ENCODE measurements at places on chromosomes 6 and 20. TPM values are rescaled to one million over a fixed set of nuclear protein-coding genes. Genes with fewer than 3 reads are reported as not detected.

The ARFGEF2 gene
- total RNA-seq: 18.0 TPM

The FAM83B gene
- not detected for total RNA-seq

DNA sequence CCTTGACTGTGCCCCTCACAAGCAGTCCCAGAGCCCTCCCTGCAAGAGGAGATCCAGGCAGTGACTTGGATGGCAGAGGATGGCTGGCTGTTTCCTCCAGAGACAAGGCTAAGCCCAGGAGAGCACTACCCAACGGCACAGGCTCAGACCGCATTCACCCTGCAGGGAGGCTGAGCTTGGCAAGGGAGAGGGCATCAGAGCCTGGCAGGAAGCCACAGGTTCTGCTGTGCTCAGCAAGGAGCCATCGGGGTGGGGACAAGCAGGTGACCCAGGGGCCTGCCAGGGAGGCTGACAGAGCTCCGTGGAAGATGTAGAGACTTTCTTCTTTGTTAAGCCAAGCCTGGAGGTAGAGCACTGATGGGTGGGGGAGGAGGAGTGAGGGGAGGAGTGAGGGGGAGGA is 159.2 kb upstream of the CST7 start:
- no peak overlapping the region for H3K4me3 ChIP-seq
- no peaks in the 10 kb centered on the region for H3K36me3 ChIP-seq
- no peak overlapping the region for H3K27ac ChIP-seq
- no peak for DNase-seq

DNA sequence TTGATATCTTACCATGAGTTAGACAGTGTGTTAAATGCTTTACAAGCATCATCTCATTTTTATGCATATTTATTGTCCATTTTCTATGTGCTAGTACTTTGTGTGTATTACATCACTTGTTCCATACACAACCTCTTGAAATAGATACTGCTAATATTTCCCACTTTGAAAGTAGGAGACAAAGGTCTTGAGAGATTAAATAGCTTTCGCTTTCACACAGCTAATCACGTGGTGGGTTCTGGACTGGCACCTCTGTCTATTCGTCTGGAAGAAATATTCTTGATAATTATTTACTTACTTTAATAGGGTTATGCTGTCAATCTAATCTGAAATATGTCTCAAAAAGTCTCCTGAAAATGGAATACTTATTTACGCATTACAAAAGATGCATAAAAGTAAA is 30.2 kb downstream of the EPHA7 start:
- peaks cover 12% of the 10 kb centered on the region for H3K36me3 ChIP-seq
- H3K4me1 ChIP-seq: peaks cover 18% of the 10 kb centered on the region
- DNase-seq: no peak
- H3K27ac ChIP-seq: no peak overlapping the region
- no peaks in the 10 kb centered on the region for H3K27me3 ChIP-seq
- H3K4me3 ChIP-seq: no peak overlapping the region

- H3K4me1 ChIP-seq: peaks cover 22% of the 10 kb centered on the region
- H3K4me3 ChIP-seq: no peak overlapping the region
- H3K27ac ChIP-seq: no peak overlapping the region
- H3K36me3 ChIP-seq: no peaks in the 10 kb centered on the region
- H3K27me3 ChIP-seq: no peaks in the 10 kb centered on the region
- DNase-seq: no peak
Measured at GRCh38 chr6:25057111-25057905, 121.5 kb upstream of the RIPOR2 start.

DNA sequence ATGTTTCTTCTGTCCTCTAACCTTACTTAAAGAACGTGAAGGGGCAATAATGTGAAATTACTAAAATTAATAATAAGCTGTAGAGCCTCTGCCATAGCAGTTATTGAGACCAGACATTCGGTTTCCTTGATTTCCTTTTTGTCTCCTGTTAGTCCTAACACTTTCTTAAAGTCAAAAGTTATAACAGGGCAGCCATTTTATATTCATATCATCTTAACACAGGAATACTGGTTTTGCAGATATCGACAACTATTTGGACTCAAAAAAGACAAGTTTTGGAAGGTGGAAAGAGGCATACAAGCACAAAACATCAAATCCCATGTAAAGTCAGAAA is 33.5 kb downstream of the HFE start:
- peak overlapping the region; percentile 76 for H3K4me3 ChIP-seq
- DNase-seq: no peak
- peaks cover 40% of the 10 kb centered on the region for H3K4me1 ChIP-seq

DNA sequence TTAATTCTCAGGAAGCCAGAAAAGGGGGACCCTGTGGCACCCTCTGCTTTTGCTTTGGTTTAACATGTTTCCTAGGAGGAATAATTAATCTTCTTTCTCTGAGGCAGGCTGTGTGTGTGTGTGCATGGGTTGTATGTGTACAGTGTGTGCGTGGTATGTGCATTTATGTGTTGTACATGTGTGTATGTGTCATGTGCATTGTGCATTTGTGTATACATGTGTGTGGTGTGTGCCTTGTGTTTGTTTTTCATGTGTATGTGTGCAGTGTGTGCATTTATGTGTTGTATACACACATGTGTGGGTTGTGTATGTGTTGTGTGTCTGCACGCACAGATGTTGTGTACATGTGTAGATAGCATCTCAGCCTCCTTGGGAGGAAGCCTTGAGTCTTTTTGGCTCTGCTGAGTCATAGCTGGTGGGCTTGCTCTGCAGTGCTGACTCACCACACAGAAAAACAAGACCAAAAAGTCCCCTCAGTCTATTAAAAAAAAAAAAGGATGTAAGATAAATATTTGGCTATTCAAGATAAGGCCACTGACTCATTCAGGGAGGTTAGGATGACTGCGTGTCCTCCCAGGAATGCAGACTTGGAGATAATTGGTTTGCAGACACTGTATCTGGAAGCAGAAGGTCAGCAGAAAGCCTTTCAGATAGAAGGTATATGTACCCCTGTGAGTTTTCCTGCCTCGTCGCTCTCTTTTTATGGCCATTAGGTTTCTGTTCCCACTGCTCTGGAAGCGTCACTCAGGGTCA is 58.6 kb downstream of the SYNJ2 start:
- peaks cover 1% of the 10 kb centered on the region for H3K27me3 ChIP-seq
- no peak for DNase-seq
- H3K4me3 ChIP-seq: no peak overlapping the region
- H3K4me1 ChIP-seq: peaks cover 4% of the 10 kb centered on the region
- H3K36me3 ChIP-seq: peaks cover 5% of the 10 kb centered on the region

DNA sequence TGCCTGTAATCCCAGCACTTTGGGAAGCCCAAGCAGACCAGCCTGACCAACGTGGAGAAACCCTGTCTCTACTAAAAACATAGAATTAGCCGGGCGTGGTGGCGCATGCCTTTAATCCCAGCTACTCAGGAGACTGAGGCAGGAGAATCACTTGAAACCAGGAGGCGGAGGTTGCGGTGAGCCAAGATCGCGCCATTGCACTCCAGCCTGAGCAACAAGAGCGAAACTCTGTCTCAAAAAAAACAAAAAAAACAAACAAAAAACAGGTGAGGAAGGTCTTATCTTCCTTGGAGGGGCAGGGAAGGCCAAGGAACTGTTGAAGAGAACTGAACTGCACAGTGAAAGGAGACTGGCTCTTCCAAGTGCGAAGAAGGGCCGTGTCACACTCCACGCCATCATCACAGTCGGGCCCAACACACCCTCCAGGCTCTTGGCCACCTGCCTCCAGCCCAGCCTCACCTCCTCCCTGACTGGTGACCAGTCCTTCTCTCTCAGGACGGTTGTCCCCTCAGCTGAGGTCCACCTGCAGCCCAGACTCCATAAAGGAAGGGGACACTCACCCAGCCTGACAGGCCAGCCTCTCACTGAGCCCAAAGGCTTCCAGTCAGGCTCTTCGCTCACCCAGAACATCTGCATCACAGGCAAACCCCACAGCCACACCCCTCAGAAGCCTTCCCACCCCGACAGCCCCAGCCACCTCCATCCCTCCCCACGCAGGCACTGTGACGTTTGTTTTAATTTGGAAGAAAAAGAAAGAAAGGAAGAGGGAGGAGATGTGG is 4.1 kb downstream of the ZC3H12D start:
- no peaks in the 10 kb centered on the region for H3K36me3 ChIP-seq
- H3K4me3 ChIP-seq: no peak overlapping the region
- no peaks in the 10 kb centered on the region for H3K27me3 ChIP-seq
- DNase-seq: no peak

GRCh38 chr6:13617066-13617465 is 1.9 kb downstream of the NOL7 start:
- H3K27me3 ChIP-seq: no peaks in the 10 kb centered on the region
- H3K4me3 ChIP-seq: peak overlapping the region; percentile 99
- H3K36me3 ChIP-seq: peaks cover 12% of the 10 kb centered on the region
- H3K27ac ChIP-seq: no peak overlapping the region

GRCh38 chr6:34865107-34865506 is 22.7 kb downstream of the TAF11 start:
- no peak for DNase-seq
- no peaks in the 10 kb centered on the region for H3K4me1 ChIP-seq
- H3K4me3 ChIP-seq: no peak overlapping the region
